ENCODE measurements at places on chromosomes 16 and 17.

DNA sequence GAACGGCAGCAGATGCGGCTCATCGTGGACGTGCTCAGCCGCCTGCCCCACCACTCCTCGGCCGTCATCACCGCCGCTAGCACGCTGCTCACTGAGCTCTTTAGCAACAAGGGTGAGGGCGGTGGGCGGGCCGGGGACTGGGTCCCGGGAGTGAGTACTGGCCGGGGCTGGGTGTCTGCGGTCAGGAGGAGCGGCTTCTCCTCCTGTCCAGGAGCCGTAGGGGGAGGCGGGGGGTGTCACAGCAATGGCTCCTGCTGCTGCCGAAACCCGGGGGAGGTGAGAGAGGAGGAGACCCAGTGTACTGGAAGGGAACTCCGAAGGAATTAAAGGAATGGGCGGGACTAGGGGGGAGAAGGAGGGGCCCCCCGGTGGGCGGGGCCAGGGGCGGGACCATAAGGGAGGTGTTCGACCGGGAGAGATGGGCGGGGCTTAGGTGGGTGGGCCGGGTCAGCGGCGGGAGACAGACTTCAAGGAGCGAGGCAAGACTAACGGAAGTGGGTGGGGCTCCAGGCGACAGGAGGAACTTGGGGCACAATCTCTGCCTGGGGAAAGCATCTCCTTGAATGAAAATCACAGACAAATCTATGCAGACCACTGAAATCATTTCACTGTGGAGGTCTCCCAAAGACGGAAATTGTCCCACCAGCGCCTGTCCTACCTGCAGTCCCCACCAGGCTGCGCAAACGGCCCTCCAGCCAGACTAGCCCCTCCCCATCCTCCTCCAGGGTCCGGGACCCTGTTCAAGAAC lies 2.4 kb downstream of the NAGS start:
- H3K27me3 ChIP-seq = peaks cover 15% of the 10 kb centered on the region
- ATAC-seq = peak; percentile 94
- H3K4me1 ChIP-seq = peaks cover 37% of the 10 kb centered on the region
- H3K4me3 ChIP-seq = peak overlapping the region; percentile 76
- H3K27ac ChIP-seq = peak overlapping the region; percentile 60

DNA sequence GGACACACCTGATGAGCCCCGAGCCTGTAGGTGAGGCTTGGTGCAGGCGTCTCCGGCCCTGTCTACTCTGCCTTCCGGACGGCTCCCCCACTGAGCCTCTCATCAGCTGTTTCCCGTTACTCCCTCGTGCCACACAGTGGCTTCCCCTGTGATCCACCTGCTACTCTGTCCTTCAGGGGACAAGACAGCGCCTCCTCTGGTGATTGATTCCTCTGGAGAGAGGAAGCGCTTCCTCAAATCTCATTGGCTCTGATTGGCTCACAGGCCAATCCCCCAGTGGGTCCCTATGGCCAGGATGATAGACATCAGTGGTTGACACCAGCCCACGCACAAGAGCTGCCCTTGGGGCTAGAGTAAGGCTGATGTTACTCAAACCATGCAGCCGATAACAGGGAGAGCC lies 24.0 kb downstream of the RNF213 start:
- H3K4me1 ChIP-seq = peaks cover 28% of the 10 kb centered on the region
- peak overlapping the region; percentile 29 for H3K27ac ChIP-seq
- peaks cover 50% of the 10 kb centered on the region for H3K36me3 ChIP-seq

- peaks cover 17% of the 10 kb centered on the region for H3K4me1 ChIP-seq
- peak; percentile 59 for ATAC-seq
- no peak overlapping the region for H3K27ac ChIP-seq
- no peak overlapping the region for H3K4me3 ChIP-seq
- H3K36me3 ChIP-seq = peaks cover 57% of the 10 kb centered on the region
These were observed 116.9 kb upstream of the CACNG3 start for GRCh38 chr16:24139282-24139681.

GRCh38 chr16:53209877-53210276 lies 155.1 kb downstream of the CHD9 start:
- peak overlapping the region; percentile 31 for H3K27ac ChIP-seq
- H3K27me3 ChIP-seq = no peaks in the 10 kb centered on the region
- ATAC-seq = no peak

DNA sequence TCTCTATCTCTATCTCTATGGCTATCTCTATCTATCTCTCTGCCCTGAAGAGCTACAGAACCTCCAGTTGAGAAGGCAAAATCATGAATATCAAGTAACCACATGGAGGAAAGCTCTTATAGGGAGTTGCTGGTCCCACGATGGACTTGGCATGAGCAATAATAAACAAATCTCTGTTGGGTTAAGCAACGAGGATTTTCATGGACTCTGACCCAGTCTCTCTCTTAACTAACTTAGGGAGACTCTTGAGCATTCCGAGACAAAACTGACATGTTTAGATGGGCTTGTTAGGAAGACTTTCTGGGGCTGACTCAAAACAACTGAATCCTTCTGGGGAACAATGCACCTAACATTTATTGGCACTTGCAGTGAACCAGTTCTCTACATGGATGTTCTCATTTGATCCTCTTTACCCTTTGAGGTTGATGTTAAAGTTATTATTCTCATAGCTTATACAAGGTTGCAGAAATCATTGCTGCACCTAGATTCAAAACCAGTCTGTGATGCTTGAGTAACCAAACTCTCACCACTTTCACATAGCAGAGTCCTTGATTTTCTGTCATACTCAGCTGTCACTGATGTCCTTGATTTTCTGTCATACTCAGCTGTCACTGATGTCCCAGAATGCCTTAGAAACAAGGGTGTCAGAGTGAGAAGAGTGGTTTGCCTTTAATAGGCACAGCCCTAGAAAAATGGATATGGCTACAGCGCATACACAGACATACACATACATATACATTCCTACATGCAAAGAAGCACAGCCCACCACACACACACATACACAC lies 354.6 kb upstream of the MAF start:
- no peak overlapping the region for H3K27ac ChIP-seq
- H3K4me1 ChIP-seq = no peaks in the 10 kb centered on the region
- no peak overlapping the region for H3K4me3 ChIP-seq
- ATAC-seq = no peak
- H3K36me3 ChIP-seq = no peaks in the 10 kb centered on the region
- no peaks in the 10 kb centered on the region for H3K27me3 ChIP-seq

- peaks cover 42% of the 10 kb centered on the region for H3K27me3 ChIP-seq
- H3K27ac ChIP-seq = no peak overlapping the region
- peaks cover 12% of the 10 kb centered on the region for H3K4me1 ChIP-seq
- H3K36me3 ChIP-seq = no peaks in the 10 kb centered on the region
These were observed 1.7 kb downstream of the ZNF469 start for GRCh38 chr16:88384222-88385111.

- ATAC-seq = no peak
- H3K36me3 ChIP-seq = peaks cover 23% of the 10 kb centered on the region
- H3K27me3 ChIP-seq = no peaks in the 10 kb centered on the region
- peaks cover 33% of the 10 kb centered on the region for H3K4me1 ChIP-seq
These were observed 4.3 kb downstream of the TBCD start for GRCh38 chr17:82756166-82756565.
